NCI-H524 (cell line): ENCODE measurements at places on chromosomes 1 and 21.

DNA sequence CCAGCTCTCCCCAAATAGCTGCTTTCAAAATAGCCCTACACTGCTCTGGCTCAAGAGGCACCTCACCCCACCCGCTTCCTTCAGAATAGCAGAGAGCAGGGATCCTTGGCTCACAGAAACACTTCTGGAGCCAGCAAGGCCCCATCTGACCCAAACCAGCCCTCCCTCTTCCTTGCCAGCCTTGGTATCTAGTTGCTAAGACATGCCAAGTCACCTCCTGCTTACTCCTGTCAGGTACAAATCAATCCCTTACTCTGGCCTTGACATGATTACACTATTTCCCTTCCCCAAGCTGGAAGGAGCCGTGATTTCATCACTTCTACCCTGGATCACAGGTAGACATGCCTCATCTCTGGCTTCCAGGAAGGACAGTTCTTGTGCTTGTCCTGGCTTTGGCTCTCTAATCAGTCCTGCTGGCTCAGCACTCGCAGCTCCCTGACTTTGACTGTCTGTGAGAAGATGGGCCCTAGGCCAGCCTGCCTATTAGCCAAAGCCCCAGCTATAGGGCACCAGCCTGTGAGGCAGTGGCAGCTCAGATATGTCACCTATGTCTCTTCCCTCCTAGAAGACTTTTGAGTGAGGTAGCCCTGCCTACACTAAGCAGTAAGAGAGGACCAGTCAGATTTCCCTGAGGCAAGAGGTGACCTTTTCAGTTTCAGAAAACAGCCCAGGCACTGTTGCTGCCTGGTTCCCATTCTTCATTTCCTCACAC lies 8.9 kb upstream of the MUTYH start:
- no peak for DNase-seq

GRCh38 chr21:27567381-27567780 lies 600.5 kb upstream of the ADAMTS5 start:
- no peak for DNase-seq

GRCh38 chr21:26098772-26099397 lies 71.7 kb downstream of the APP start:
- no peak for DNase-seq

GRCh38 chr21:45497846-45498645 lies 44.2 kb downstream of the SLC19A1 start:
- DNase-seq, result no peak

- DNase-seq, result no peak
Measured at GRCh38 chr1:63951059-63951946, 177.5 kb downstream of the ROR1 start.

- no peak for DNase-seq
Measured at GRCh38 chr1:106456832-106457231, 599.6 kb upstream of the PRMT6 start.

DNA sequence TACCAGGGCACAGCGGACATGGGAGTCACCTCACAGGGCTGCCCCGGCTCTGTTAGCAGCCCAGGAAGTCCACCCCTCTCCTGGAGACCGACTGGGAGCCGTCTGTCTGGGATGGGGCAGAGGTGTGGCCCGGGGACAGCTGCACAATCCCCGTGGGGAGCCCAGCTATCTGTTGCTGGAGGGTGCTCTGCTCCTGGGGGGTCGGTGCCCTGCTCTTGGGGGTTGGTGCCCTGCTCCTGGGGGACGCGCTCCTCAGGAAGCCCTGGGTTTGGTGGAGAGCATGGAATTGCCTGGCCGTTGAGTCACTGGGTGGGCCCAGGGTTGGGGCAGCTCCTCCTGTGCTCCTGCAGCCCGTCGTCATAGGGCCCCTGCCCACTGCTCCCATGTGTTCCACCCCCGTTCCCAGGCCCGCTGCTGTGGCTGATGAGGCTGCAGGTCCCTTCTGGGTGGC lies 39.3 kb downstream of the AGPAT3 start:
- DNase-seq, result no peak

DNA sequence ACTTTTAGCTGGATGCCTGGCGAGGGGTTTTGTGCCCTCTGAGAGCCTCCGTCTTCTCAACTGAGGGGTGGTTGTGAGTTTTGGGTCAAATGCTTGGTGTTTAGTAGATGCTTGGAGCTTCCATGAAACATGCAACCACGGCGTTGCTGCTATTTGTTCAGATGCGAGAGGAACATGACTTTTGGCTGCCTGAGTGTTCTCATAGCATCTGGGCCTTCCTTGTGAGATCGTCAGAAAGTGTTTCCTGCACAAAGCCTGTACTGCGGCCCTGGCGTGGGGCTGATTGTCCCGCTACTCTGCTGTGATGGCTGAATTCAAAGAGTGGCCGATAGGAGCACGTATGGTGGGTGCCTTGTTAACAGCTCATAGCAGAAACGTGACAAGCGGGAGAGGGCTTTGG lies 69.8 kb upstream of the FAM3B start:
- DNase-seq, result no peak

DNA sequence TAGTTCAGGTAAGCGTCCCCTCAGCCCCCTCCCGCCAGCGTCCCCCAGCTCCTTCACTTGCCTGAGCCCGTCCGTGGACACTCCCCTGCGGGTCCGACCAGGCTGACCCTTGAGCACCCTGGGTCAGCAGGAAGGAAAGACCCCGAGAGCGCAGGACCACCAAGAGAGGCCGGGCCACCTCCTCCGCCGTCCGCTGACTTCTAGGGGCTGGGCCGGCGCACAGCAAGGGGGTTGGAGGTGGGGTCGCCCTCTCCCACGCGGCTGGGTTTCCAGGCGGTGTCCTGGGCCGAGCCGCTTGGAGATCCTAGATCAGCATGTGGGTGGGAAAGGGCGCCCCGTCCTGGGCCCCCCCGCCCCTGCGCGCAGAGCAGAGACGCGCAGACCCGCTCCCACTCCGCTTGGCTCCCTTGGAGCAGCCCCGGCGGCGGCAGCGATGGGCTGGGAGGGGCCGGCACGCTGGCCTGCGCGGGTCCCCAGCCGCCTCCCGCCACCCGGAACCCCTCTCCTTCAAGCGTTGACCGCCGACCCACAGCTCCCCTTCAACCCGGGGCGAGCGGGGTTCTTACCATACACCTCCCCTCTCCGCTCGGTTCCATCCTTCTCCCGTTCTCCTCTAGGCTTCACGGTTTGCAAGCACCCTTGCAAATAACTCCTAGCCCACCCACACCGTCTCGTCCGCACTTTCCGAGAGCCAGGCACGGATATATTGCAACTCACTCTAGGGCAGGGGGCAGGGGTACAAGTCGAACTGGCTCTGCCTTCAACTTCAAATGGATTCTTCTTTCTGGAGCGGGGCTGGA lies 7.5 kb downstream of the KNCN start:
- DNase-seq, result no peak

DNA sequence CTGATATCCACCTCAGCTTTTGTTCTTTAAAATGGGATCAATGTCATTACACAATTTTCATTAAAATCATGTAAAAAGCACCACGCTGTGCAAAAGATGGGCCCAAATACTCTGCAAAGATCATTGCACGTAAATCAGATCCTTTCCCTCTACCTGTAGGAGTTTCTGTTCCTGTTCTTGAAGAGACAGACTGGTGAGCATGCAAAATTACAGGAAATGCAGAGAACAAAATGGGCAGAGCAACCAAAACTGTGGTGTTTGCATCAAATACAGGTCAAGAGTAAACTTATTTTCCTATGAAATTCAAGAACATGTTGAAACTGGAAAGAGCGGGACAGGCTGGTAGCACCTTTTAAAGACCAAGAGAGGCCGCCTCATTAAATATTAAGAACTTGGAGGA lies 294.9 kb upstream of the ADGRL2 start:
- DNase-seq, result no peak

DNA sequence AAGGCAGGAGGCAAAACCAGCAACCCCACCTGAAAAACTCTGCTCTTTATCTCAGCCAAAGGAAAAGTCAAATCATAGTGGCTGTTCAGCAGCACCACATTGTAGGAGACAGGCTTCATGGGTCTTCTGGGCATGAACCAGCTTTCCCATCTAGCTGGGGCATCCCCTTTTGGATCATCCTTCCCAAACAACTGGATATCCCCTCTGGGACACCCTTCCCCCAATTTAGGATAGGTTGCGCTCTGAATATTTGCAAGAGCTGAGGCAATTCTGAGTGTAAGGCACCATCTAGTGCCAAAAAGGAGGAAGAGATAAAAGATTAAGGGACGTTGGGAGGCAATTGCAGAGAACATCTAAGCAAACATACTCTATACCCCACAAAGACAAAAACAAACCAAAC lies 295.8 kb downstream of the MATN1 start:
- DNase-seq, result no peak

GRCh38 chr1:172206256-172206655 lies 214.2 kb upstream of the C1orf105 start:
- DNase-seq, result no peak

DNA sequence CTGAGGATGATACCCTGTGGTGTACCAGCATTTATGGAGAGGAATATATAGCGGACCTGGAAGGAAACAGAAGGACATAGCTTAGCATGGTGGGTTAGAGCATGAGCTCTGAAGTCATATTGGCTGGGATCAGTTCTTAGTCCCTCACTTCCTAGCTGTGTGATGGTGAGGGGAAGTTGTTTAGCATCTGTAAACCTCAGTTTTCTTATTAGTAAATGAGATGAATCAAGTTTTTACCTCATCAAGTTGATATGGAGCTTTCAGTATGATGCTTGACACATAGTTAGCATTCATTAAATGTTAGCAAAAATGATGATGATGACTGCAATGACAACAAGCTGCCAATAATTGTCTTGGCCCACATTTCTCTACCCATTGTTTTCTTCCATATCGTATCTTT lies 84.8 kb downstream of the NEK7 start:
- no peak for DNase-seq

DNA sequence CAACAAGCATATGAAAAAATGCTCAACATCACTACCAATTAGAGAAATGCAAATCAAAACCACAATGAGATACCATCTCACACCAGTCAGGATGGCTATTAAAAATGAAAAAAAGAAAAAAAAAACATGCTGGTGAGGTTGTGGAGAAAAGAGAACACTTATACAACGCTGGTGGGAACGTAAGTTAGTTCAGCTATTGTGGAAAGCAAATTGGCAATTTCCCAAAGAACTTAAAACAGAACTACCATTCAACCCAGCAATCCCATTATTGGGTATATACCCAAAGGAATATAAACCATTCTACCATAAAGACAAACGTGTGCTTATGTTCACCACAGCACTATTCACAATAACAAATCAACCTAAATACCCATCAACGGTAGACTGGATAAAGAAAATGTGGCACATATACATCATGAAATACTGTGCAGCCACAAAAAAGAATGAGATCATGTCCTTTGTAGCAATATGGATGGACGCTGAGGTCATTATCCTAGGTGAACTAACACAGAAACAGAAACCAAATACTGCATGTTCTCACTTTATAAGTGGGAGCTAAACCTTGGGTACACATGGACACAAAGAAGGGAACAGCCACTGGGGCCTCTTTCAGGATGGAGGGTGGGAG lies 49.5 kb downstream of the LYST start:
- DNase-seq, result no peak

GRCh38 chr21:45352621-45353139 lies 52.3 kb upstream of the COL18A1 start:
- no peak for DNase-seq

- DNase-seq, result peak; percentile 60
Measured at GRCh38 chr1:205061665-205062069, 18.7 kb downstream of the CNTN2 start.

DNA sequence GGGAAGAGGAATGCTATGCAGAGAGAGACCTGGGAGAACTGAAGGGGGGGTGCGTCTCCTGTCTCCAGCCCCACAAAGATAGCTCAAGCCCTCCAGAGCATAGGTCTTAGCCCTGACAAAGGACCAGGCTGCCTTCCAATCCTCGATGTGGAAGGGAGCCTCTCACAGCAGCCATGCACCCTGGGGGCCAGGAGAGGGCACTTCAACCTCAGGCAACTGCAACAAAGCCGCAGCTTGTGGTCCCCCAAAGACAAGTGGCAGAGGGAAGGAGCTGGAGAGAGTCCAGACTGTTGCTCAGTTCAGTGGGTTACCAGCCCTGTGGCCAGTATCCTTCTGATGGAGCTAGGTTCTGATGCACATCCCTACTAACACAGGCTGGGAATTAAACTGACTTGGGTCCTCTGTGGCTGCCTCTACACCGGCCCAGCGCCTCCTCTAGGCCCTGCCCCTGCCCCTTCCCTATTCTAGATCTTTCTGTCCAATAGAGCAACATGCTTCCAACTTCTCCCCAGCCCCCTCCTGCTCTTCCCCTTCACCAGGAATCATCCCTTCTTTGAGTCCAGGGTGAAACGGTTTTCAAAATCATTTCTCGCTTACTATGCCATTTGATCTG lies 100.7 kb upstream of the SPATA6 start:
- DNase-seq, result peak; percentile 86

GRCh38 chr1:154998201-154998780 lies 4.3 kb upstream of the ZBTB7B start:
- DNase-seq, result no peak

- DNase-seq, result no peak
Measured at GRCh38 chr21:29233611-29234540, 64.8 kb upstream of the BACH1 start.

GRCh38 chr1:76835203-76835602 lies 32.1 kb upstream of the ST6GALNAC5 start:
- DNase-seq, result no peak

DNA sequence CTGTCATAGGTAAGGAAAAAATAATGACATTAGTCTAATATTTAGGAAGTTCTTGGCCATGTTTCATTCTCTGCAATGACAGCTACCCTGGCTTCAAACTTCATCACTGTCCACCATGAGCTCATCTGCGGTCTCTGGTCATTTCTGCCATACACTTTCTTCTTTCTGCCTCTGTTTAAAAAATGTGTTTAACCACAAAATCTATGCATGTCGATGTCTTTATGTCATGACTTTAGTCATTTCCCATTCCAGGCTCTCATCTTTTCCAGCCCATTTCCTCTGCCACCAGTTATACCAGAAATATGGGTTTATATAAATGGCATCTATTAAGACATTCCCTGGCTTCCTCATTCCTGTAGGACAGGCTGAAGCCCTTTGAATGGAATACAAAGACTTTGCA lies 68.5 kb upstream of the DUSP10 start:
- DNase-seq, result no peak

DNA sequence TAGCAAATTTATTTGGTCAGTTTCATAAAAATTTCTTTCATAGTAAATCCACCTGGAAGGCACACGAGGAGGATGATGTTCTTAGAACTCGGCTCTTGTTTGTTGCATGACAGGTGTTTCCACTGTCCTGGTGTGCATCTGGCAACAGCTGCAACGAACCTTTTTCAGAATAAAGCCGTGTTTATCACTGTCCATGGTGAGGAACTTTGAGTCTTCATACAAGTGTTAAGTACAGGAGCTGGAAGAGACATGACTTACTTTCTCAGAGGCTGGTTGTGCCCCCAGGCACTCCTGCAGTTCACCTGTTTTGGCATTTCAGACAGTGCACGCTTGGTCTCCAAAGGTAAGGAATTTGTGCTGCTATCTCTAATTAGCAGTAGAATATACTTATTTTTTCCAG lies 97.1 kb downstream of the ADAMTS1 start:
- no peak for DNase-seq

- DNase-seq, result peak; percentile 51
Measured at GRCh38 chr1:54331843-54332463, 74.2 kb downstream of the SSBP3 start.

DNA sequence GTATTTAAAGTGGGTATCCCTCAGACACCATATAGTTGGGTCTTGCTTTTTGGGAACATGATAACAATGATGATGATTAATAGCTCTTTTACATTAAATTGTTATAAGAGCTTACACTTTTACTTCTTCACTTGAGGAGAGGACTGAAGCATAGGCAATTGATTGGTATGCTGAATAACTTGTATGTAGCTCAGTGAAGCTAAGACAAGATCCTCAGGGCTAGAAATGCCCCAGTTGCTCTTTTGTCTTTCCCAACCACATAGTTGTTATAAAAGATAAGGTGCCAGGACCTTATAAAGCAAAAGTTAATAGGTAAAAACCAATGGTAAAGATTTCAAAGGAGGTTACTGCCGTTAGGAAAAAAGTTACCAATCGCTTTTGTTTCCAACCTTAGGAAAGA lies 123.4 kb downstream of the KCNK1 start:
- no peak for DNase-seq
